ENCODE measurements at places on chromosomes 5 and 9.

DNA sequence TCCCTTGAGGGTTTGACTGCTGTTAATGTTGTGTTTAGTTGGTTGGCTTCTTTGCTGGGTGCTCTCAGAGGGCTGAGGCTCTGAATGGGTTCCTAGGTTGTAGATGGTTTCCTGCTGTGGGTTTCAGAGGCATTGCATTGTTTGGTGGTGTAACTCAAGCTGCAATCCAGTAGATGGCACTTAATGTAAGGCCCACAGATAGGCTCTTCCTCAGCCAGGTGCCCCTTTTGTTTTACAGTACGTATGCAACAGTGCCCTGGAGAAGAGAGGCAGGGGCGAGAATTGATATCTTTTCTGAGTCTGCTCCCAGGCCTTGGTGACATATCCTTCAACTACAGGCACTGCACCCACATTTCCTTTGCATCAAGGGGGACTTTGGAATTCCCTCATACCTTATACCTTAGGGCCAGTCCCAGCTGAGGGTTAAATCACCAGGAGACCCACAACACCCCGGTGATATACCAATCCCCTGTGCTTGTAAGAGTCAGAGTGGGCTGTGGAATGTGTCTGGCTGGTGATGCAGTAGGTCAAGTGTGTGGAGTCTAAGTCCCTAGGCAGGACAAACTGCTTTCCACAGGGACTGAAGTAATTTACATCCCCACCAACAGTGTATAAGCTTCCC is 7.0 kb upstream of the UGT3A2 start:
- DNase-seq: no peak

DNA sequence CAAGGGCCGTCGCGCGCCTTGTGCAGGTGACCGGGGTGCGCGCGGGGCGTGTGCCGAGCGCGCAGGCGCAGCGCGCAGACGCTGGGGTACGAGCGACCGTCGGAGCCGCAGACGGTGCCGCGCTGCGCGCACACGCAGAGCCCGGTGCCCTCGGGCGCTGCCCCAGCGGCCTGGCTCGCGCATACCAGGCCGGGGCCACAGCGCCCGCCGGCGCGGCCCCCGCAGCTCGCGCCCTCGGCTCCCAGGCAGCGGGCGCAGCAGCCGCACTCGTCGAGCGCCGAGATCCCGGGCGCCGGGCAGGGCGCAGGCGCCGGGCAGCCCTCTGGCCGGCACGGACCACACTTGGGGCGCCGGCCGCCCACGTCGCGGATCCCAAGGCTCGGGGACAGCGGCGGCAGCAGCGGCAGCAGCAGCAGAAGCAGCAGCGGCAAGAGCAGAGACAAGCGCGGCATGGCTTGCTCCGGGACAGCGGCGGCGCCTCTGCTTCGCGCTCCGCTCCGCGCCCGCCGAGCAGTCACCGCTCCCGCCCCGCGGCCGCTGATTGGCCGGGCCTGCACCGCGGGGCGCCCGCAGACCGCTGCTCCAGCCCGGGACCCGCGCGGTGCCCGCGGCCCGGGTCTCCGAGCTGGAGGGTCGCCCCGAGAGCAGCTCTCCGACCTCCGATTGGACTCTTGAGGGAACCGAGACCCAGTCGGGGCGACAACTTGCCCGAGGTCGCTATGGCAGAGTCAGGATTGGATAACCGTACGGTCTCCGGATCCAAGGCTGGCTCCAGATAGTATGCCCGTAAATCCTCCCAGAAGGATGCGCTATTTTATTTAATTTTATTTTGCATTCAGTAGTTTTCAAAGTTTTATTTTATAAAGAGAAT is at the start of gene IGFBPL1:
Gene IGFBPL1, minus strand, starts transcription at position 482 of the 871 bp plus-strand sequence. Its CDS starts 30 bp downstream, at position 452.
- DNase-seq: no peak

DNA sequence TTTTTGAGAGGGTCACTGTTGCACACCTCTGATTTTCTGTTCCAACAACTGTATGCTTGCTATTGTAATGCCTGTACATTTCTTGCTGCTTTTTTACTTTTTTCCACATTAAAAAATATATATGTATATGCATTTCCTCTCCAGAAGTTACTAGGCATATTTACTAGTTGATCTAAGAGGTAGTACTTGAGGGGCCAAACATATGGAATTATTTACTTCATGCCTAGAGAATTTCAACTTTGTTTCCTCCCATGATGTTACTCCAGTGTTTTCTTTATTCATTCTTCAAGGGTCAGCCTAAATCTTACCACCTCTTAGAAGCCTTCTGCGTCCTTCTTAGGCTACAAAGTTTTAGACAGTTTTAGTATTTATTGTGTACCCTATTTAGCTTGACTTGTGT is 122.7 kb downstream of the NMUR2 start:
- DNase-seq: no peak

DNA sequence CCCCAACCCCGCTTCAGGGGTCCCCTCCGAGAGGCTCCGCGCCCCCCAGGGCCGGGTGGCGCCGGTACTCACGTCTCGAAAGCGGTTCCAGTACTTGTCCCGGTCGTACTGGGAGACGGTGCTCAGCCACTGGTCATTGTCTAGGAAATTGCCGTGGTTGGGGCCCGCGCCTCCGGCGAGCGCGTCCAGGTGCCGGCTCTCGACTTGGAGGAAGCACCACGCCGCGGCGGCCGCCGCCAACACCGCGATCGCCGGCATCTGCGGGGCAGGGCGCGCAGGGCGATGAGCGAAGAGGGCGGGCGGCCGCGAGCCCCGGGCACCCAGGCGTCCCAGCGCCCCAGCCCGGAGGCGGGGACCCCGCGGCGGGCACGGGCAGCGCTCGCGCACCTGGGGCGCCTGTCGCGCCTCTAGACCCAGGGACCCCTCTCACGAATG is 808 bp downstream of the SPOCK1 start:
- DNase-seq: no peak

GRCh38 chr5:61132559-61132958 is 29.7 kb downstream of the SMIM15 start:
- peak; percentile 80 for DNase-seq

DNA sequence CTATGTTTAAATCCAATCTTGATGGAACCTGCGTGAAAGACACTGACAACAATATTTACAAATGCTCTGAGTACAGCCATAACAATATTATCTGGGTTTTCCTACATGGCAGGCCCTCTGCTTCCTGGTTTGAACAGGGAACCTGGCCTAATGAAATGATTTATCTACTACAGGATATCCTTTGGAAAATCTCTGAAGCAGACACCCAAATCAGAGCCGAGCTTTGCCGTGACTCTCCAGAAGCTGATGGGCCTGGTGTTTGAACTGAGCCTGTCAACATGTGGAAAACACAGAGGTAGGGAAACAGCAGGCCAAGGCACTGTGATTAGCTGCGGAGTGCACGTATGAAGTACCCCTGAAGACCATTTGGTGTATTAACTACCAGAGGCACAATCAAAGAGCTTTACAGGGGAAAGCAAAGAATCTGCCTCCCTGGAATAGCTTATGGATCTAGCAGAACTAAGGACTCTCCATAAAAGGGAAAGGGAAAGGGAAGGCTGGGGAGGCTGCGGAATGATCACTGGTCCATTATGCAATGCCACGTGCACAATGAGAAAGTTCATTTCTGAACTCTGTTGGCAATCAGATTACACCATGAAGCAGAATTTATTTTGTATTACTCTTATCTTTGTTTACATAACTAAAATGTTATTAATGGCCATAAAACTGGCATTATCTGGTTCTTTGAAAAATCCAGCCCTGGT is 321.9 kb downstream of the EBF1 start:
- DNase-seq: no peak

DNA sequence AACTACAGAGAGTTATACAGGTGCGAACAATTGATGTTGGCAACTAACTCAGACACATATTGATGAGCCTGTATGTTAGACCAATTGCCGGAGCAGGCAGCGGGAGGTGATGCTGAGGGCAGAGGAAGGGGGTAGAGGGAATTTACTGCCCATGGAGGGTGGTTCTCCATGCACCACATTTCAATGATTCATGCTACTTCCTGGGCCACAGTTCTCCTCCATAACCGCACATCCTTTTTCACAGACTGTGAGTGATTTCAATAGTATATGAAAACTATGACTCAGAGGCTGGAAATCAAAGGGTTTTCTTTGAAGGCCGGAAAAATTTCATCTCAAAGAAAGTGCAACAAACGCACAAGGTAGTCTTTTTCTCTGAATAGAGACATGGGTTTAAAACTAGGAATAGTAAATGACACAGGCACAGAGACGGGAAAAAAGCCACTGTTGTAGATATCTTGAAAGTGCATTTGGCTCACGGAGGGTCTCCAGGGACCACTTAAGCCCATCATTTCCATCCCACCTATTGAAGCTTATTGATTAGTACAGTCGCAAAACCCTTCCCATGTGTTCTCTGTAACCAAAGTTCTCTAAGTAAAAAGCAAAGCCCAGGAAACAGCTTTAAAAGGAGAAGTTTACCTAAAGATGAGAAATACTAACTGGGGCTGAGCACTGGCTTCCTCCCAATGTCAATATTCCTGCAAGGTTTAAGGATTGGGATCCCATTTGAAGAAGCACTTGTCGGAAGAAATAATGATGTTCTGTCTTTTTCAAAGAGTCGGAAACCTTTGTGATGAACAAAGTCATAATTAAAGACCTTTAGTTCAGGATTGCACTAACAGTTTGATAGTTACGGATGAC is 28.0 kb upstream of the ADAM19 start:
- peak; percentile 92 for DNase-seq

DNA sequence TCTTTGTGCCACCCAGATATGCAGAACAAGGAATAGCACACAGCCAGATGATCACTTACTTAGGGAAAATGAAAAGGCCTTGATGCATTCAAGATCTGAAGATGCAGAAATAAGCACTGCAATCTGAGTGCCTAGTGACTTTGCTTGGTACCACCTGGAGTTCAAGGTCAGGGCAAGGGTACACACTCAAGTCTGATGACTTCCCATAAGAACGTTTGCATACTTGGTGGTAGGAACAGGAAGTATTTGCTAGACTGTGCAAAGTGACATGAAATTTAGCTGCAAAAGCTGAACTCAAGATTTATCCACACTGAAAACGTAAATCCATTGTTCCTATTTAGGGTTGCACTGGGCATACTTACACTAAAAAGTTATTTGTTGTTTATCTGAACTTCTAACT is 177.1 kb downstream of the PIK3R1 start:
- no peak for DNase-seq

- DNase-seq: no peak
Observed at GRCh38 chr9:131319486-131319885, 30.0 kb downstream of the PLPP7 start.

- DNase-seq: peak; percentile 0
Observed at GRCh38 chr5:27962198-27962597, 923.8 kb upstream of the CDH9 start.
